HuH-7 (cell line): ENCODE measurements at places on chromosomes 2 and 18.

GRCh38 chr18:7626922-7627440, 59.9 kb downstream of the PTPRM start:
- DNase-seq, result peak; percentile 26

DNA sequence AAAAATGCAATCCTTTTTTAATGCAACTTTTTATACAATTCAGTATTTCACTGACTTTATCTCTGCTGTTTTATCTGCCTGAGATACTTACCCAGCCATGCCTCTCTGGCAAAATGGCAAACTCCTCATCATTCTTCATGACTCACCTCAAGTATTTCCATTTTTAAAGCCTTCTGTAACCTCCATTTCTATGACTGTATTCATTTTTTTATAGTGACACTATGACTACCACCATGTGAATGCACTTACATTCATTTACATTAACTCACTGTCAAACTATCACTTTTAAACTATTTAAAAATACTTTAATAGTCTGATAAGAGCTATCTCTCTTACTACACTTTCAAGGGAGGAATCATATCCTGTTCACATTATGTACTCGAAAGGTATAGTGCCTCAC, 99.4 kb upstream of the SCN7A start:
- no peak for DNase-seq

DNA sequence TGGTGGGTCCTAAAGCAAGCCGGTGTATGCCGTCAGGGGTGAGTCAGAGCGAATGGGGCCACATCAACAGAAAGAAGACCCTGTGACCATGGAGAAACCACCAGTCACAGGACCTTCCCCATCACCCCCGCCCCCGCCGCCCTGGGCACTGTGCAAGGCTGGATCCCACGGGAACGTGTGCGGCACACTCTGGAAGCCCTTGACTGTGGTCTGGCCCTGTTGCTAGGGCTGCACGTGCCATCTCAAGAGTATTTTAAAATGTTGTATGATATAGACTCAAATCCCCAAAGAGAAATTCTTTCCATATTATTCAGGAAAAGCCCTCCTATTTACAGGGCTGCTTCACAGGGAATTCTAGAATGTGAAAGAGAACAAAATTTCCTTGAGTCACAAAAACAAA, 174.8 kb downstream of the BCL2 start:
- no peak for DNase-seq

GRCh38 chr18:14963246-14963645, 215.3 kb downstream of the ANKRD30B start:
- no peak for DNase-seq

- no peak for DNase-seq
Observed at GRCh38 chr2:145835665-145836064, 1315.7 kb upstream of the ZEB2 start.

- no peak for DNase-seq
Observed at GRCh38 chr2:236305964-236306605, 41.9 kb upstream of the ASB18 start.

DNA sequence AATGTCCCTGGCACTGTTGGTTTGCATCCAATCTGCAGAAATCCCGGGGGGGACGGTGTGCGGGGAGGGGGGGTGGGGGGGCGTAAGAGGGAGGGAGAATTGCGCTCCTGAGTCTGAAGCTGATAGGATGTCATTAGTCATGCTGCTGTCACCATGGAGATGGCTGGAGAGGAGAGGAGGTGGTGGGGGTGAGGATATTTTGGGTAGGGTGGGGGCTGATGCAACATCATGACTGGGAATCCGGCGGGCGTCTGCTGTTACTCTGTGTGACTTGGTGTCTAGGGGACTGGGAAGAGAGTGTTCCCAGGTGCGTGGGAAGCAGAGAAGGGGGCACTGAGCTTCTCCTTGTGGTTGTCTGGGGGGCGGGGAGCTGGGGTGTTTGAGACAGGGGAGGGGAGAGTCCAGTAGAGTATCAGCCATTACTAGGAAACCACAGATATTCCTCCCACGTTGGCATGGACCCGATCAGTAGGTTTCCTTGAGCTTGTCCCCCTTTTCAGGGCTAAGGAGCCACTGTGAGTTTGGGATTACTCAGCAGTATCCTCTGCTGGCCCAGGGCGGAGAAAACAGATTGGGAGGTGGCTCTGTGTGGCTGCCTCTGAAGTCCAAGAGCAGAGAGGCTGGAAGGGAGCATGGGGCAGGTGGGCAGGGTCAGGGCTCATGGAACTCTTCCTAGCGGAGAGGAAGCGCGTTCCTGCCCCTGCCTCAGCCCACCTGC, 18.9 kb downstream of the TET3 start:
- no peak for DNase-seq

- DNase-seq, result no peak
Observed at GRCh38 chr2:178860551-178860950, 53.3 kb upstream of the TTN start.

GRCh38 chr2:219621935-219622334, 5.5 kb upstream of the SLC4A3 start:
- DNase-seq, result no peak

GRCh38 chr2:168948621-168949212, 47.6 kb downstream of the G6PC2 start:
- peak; percentile 16 for DNase-seq

DNA sequence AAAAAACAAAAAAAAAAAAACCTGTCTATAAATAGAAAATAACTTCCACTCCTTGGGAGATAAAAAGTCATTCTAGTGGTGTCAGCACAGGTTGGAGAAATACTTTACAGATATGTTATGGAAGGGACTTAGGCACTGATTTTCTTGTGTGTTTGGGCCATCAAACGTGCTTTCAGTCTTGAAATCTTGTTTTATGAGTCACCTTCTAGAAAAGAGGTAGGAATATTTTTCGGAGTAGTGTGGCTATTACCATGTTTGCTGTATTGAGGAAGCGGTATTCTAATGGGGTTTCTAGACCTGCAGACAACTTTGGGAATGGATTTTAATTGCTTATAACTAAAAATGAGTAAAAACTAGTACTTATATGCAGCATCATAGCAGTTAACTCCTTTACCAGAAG, 12.0 kb downstream of the HNMT start:
- no peak for DNase-seq

- DNase-seq, result no peak
Observed at GRCh38 chr18:44119607-44120006, 561.1 kb upstream of the SETBP1 start.

- DNase-seq, result no peak
Observed at GRCh38 chr2:116057538-116057937, 1615.1 kb downstream of the DPP10 start.

GRCh38 chr2:171819453-171819852, 74.6 kb downstream of the SLC25A12 start:
- DNase-seq, result no peak

GRCh38 chr2:191190435-191190834, 39.6 kb upstream of the STAT4 start:
- DNase-seq, result no peak

- DNase-seq, result no peak
Observed at GRCh38 chr2:224901121-224901676, 141.1 kb downstream of the DOCK10 start.

DNA sequence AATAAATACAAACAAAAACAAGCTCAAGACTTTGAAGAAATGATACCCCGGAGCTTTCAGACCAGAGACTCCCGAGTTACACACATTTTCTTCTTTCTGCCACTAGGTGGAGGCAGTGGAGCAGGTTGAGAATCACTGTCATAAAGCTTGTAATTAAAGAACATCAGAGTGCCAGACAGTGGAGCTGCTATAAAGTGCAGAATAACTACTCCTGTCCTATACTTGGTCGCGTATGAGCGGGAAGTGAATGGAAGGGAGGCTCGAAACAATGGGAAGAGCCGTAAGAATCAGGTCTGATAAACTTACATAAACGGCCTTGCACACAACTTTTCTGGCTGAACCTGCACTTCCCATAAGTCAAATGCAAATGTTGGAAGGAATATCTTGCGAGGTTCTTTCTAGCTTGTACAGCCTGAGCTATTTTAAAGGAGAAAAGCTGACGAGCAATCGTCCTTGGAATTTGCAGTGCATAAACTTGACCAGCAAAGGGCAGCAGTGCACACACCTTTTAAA, 189.0 kb downstream of the RPIA start:
- DNase-seq, result peak; percentile 35

DNA sequence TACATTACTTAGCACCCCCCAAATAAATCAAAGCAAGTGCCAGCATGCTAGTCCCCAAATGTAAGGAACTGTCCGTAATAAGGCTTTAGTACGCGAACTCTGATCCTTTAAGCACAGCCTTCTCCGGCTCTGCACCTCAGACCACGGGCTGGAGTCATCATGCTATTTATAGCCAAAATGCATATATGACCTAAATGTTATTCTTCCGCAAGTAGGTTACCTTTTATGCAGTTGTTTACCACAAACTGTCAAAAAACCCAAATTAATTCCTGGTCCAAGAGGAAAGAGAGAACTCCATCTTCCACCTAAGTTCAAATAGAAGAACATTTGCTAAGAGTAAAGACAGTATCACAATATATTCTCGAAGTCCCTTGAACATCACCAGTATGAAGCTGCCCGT, 42.7 kb downstream of the ZNF516 start:
- no peak for DNase-seq

DNA sequence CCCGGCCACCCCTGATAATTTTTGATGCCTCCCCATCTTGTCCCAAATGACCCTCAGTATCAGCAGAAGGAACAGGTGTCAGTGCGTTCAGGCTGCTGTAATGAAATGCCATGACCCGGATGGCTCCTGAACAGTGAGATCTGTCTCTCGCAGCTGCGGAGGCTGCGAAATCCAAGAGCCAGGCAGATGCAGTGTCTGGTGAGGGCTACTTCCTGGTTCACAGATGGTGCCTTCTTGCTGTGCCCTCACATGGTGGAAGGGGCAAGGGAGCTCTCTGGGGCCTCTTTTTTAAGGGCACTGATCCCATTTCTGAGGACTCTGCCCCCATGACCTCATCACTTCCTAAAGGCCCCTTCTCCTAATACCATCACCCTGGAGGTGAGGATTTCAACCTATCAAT, 152.2 kb downstream of the TWIST2 start:
- no peak for DNase-seq

GRCh38 chr18:6219116-6219717, 195.5 kb downstream of the L3MBTL4 start:
- peak; percentile 52 for DNase-seq

DNA sequence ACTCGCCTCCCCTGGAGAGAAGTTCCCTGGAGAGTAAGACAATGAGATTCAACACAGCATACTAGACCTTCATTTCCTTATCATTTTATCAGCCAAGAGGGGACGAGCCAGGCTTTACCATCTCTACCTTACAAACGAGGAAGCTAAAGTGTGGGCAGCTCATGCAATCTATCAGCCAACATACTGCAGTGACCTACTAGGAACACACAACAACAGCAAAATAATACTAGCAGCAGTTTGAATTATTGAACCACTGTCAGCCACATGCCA, 60.0 kb upstream of the TEX51 start:
- no peak for DNase-seq

DNA sequence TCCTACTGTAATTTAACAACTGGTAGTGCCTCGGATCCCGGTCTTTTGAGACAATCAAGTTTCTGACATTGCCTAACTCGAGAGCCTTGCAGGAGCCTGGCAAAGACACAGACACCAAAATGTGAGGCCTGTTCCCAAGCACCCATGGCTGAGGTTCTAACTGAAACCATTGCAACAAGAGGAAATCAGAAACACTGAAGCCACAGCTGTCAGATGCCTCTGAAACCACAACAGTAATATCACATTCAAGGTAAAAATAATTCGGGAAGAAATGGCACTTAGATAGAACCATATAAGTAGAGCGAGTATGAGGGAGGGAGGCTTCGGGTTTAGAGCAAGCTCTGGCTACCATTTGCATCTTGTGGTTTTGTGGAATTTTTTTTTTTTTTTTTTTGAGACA, 285.9 kb downstream of the FBXO15 start:
- DNase-seq, result no peak

GRCh38 chr2:119071476-119071875, 87.1 kb downstream of the C1QL2 start:
- no peak for DNase-seq

- DNase-seq, result no peak
Observed at GRCh38 chr2:21552981-21553380, 429.2 kb downstream of the TDRD15 start.

GRCh38 chr2:59888706-59889105, 664.7 kb downstream of the BCL11A start:
- no peak for DNase-seq

DNA sequence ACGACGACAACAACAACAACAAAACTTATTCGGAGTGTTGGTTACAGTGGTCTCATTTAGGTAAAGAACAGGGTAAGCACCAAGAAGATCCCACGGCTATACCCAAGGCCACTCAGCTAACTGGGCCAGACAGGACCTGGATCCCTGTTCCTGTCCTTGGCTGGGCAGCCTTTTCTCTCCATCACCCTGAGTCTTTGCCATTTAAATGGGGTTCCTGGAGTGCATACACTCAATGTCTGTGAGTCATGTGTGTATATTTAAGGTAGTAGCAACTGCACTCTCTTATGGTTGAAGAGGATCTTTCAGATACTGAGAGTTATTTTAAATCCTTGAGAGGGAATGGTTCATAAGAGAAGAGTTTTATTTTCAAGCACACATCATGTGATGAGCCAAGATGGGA, 35.3 kb downstream of the ADCYAP1 start:
- DNase-seq, result no peak

DNA sequence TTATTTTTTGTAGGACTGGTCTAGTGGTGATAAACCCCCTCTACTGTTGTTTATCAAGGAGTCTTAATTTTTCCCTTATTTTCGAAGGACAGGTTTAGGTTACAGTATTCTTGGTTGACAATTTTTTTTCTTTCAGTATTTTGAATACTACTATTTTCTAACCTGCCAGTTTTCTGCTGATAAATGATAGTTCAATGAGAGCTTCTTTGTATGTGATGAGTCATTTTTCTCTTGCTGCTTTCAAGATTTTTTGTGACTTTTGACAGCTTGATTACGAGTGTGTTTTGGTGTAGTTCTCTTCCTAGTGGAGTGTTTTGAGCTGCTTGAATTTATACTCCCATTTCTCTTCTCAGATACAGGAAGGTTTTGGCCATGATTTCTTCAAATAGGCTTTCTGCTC, 77.5 kb downstream of the ACSL3 start:
- no peak for DNase-seq

GRCh38 chr18:3664563-3665178, 214.7 kb downstream of the TGIF1 start:
- no peak for DNase-seq

DNA sequence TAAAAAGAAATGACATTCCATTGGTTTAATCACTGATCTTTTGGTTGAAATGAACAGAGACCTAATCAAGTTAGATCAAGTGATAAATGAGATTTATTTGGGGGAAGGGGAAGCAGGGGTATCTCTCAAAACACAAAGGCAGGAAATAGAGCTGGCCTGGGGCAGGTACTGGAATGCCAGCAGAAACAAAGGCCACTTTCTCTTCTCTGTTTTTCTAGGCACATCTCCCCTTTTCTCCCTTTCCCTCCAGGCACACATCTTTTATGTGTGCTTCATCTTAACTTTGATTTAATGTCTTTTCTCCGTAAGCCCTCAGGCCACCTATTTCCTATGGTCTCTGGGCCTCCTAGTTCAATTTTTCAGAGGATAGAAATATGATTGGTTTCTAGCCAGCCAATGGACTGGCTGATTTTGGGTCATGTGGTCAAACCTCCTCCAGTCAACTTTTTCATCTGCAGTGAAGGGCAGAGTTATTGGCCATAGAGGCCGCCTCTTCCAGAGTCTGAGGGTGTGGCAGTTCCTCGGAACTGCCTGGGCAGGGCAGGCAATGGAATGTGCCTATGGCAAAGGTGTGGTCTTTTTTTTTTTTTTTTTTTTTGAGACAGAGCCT, 58.9 kb upstream of the FAM136A start:
- no peak for DNase-seq
